ENCODE measurements at places on chromosomes 3 and 15.

- no peak for DNase-seq
Observed at GRCh38 chr3:22893101-22893500, 310.0 kb upstream of the UBE2E2 start.

GRCh38 chr3:58003093-58003492 lies 5.1 kb upstream of the FLNB start:
- DNase-seq = no peak

DNA sequence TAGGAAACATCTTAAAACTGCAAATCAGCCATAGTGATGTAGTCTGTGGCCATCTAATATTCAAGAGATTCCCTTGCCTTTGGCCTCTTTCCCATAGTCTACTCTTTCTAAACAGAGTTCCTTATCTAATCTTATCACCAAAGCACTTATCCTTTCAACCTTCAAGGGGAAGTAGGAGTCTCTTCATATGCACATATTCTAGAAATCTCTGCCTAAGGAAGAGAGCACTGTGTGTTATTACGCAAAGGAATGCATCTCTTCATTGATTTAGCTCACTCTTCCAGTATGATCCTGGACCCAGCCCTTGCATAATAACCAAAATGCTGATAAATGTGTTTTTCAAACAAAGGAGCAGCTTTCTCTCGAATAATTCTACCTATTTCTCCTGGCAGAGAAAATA lies 253.7 kb upstream of the TPRG1 start:
- DNase-seq = no peak

- DNase-seq = no peak
Observed at GRCh38 chr3:171290680-171291079, 169.5 kb downstream of the TNIK start.

- no peak for DNase-seq
Observed at GRCh38 chr15:25673351-25673750, 189.8 kb downstream of the ATP10A start.

DNA sequence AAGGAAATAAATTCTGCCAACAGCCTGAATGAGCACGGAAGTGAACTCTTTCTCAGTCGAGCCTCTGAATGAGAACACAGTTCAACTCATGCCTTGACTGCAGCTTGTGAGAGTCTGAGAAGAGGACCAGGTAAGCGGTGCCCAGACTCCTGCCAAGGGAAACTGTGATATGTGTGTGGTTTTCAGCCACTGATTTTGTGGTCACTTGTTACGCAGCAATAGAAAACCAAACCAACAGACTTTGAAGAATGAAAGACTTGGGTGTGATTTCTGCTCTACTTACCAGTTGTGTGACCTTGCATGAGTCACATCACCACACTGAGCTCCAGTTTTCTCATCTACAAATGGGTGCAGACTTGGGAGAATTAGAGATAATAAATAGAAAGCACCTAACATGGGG lies 30.6 kb upstream of the FAM107A start:
- no peak for DNase-seq

DNA sequence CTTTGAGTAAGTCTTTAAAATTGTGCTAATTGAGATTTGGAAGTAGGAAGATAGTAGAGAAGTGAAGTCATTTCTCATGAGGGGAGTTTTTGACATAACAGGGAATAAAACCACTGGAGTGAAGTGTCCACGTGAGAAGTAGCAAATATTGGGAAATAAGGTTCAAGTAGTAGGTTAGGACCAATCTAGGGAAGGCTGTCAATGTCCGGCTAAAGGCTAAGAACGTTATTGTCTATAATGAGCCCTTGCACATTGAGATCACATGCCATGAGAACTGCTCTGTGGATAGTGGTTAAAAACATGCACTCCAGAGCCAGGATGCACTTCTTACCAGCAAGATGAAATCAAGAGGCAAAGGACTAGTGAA lies 459.9 kb upstream of the TPRG1 start:
- no peak for DNase-seq

- DNase-seq = no peak
Observed at GRCh38 chr3:156519758-156520162, 35.2 kb downstream of the SSR3 start.

DNA sequence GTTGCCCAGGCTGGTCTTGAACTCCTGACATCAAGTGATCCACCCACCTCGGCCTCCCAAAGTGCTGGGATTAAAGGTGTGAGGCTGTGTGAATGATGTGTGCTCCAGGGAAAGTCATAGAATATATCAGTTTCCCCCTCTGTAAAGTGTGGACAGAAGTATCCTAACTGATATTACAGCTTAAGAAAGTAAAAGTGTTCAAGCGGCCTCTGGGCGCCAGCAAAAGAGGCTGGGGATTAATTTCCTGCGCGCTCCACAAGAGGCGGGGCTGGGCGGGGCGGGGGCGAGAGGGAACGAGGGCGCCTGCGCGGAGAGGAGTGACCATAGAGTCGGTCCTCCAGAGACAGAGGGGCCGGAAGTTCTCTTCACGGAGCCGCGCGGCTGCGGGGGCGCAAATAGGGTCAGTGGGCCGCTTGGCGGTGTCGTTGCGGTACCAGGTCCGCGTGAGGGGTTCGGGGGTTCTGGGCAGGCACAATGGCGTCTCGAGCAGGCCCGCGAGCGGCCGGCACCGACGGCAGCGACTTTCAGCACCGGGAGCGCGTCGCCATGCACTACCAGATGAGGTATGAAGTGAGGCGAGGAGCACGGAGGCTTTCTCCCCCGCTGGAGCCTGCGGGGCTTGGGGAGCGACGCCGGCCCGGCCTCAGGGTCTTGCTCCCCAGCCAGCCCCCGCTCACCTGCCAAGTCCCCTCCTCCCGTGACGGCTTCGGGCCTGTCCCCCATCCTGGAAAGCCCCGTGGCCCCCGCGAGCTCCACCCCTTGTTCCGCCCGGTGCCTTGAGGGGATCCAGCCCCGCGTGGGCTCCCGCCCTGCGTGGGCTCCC lies at the start of gene JAGN1:
TSS of gene JAGN1 (plus strand) at position 362 of the 823 bp plus-strand sequence. CDS start at position 475, 113 bp downstream.
- DNase-seq = peak; percentile 71

GRCh38 chr15:100665570-100665969 lies 63.2 kb downstream of the ASB7 start:
- no peak for DNase-seq

DNA sequence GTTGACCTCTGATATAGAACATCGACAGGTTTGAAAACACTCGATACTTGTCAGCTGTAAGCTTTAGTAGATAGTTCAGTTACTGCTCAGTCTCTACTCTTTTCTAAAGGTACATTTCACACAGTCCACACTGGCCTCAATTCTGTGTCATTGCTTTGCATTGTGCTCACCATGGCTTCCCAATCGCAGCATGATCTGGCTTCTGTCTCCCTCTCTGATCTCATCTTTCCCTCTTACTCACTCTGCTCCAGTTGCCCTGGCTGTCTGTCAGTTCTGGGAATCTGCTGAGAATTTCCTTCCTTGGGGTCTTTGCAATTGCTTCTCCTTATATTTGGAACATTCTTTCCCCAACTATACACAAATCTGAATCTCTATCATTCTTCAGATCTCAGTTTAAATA lies 80.6 kb downstream of the GTF2E1 start:
- no peak for DNase-seq

- no peak for DNase-seq
Observed at GRCh38 chr3:45917146-45917898, 25.9 kb upstream of the CXCR6 start.

DNA sequence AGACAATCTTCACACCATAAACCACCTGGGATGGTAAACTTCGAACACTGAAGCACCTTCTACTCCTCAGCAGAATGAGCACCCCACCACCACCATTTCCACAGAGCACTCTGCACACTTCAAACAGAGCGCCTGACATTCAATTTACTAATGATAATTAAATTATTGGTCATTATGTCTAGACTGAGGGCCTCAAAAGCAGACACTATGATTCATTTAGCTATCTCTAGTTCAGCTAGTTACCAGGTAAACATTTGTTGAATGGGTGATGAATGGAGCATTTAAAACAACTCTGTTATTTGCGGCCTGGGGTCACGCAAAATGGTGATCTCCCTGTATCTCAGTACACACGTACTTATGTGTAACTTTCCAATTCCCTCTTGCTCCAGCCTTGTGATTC lies 40.9 kb downstream of the ACAP2 start:
- no peak for DNase-seq

DNA sequence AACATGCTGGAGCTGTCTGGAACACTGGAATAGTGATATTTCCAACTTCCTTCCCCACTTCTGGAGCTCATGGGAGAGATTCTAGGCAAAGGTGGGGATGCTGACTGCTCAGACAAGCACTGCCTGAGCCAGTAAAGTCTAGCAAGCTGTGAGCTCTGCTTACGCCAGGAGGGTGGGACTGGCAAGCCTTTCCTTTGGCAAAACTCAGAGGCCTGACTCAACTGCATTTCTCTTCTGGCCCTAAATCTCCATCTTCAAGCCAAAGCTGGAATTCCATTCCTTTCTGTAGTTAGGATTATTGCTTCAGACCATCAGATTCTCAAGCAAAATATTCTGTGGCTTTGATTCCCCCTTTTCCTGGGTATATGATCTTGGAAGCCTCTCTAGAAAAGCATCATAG lies 20.3 kb upstream of the EPB42 start:
- peak; percentile 59 for DNase-seq

DNA sequence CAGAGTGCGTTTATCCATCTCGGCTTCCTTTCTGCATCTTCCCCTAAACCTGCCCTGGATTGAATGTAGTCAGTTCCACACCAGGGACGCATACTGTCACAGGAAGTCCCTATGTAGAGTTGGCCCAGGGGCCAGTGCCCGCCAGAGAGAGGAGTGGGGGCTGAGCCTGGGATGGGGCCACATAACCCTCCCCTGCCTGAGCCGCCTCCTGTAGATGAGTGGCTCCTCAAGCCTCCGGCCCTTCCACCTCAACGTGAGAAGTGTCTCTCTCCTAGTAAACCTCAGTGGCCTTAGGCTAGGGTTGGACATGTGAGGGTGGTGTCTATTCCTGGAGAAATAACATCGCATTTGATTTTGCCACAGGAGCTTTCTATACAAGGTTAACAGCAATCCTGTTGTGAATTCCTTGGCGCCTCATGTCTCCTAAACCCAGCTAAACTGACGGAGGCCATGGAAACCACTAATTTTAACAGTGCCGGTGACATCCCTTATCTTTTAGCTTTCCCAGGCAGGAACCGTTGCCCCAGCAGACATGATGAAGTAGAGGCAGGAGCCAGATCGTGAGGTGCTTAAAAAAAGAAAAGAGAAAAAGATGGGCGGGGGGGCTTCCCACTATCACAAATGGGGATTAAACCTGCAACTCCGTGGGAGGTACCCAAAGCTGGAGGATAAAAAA lies 171.1 kb downstream of the CHDH start:
- no peak for DNase-seq

DNA sequence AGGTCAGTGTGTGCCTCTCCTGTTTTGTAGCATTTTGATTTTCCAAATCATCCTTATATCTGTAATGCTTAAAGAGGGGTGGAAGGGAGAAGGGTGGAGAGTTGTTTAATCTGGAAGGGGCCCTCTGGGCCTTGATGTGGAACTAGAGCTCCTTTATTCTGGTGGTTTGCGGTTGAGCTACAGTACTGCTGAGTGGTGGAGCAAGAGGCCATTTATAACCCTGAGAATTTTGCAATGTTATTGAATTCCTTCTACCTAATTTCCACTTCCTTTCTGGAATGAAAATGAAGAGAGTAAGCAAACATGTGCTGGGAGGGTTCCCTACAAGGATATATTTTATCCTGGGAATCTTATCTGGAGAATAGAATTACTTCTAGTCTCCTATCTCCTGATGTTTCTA lies 35.3 kb upstream of the TUBGCP5 start:
- no peak for DNase-seq

- no peak for DNase-seq
Observed at GRCh38 chr15:66221126-66221525, 32.4 kb downstream of the MEGF11 start.

GRCh38 chr3:44396200-44397171 lies 57.9 kb downstream of the TCAIM start:
- DNase-seq = no peak

- peak; percentile 41 for DNase-seq
Observed at GRCh38 chr3:98563661-98564281, 29.6 kb downstream of the CPOX start.

DNA sequence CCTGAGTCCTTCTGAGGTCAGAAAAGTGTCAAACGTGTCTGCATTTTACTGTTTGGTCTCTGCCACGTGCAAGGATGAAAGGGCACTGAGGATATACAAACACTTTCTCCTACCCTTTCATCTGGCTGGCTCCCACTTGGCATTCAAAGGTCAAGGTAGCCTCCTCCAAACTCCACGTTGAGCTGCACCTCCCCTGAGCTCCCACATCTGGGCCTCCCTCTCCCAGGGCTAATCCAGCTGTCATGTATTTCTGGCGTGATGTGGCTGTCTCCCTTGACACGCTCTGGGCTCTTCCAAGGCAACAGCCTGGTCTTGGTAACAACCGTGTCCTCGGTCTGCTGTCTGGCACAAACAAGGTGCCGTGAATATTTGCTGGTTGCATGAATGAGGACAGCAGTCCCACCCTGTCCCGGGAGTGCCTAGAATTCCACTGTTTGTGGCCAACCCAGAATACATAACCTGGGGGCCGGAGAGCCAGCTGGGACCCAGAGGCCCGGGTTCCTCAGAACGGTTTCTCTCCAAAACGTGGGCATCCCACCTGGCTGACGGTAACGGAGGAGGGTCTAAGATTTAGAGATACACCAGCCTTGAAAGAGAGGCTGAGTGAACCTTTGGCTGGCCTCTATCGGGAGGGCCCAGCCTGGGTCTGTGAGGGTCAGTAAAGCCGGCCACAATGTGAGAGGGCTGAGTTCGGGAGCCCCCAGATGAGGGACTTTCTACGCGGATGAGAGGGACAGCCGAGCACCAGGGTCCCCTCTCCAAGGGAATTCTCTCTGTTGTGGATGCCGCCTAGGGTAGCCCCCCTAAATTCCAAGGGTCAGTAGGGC lies 767 bp downstream of the GLT8D1 start:
- DNase-seq = no peak

- DNase-seq = no peak
Observed at GRCh38 chr15:92682741-92683510, 27.4 kb upstream of the FAM174B start.

GRCh38 chr15:55060836-55061235 lies 135.9 kb downstream of the RSL24D1 start:
- DNase-seq = no peak

GRCh38 chr3:184050217-184050847 lies 2.5 kb upstream of the HTR3C start:
- no peak for DNase-seq

GRCh38 chr3:3675801-3676200 lies 123.4 kb upstream of the LRRN1 start:
- no peak for DNase-seq

DNA sequence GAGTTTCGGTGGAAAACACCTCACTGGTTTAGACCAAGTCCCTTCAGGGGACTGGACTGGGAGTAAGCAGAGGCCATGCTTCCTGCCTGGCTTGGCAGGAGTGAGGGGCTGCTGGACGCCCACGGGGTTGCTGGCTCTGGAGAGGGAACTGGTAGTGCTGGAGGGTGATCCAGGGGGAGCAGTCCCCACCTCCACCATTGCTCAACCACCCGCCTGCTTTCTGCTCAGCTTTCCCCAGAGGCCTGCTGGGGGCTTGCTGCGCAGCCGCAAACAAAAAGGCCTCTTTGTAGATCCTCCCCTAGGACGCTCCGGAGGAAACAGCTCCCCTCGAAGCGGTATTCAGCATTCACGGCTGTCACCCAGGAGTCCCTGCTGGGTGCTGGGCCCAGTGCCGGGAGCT lies 33.5 kb downstream of the EBLN2 start:
- DNase-seq = no peak

Data from GM04504 (cell line).